H9 (cell line): ENCODE measurements at places on chromosomes 2 and 18.

GRCh38 chr18:55384551-55385275, 203.3 kb downstream of the TCF4 start:
- H3K4me3 ChIP-seq, result no peak overlapping the region
- no peak overlapping the region for H3K27ac ChIP-seq
- H3K36me3 ChIP-seq, result peaks cover 26% of the 10 kb centered on the region
- DNase-seq, result peak; percentile 54

GRCh38 chr18:64809801-64810200, 660.9 kb upstream of the LINC00305 start:
- H3K27me3 ChIP-seq, result no peaks in the 10 kb centered on the region
- no peaks in the 10 kb centered on the region for H3K4me1 ChIP-seq
- no peak overlapping the region for H3K27ac ChIP-seq

- no peak for DNase-seq
- H3K36me3 ChIP-seq, result no peaks in the 10 kb centered on the region
- no peaks in the 10 kb centered on the region for H3K27me3 ChIP-seq
- no peak overlapping the region for H3K27ac ChIP-seq
- peaks cover 4% of the 10 kb centered on the region; the same call in 1 of the 2 replicates for H3K4me1 ChIP-seq
- no peak overlapping the region for H3K4me3 ChIP-seq
These were observed 158.8 kb upstream of the SMIM21 start for GRCh38 chr18:75586130-75586889.

DNA sequence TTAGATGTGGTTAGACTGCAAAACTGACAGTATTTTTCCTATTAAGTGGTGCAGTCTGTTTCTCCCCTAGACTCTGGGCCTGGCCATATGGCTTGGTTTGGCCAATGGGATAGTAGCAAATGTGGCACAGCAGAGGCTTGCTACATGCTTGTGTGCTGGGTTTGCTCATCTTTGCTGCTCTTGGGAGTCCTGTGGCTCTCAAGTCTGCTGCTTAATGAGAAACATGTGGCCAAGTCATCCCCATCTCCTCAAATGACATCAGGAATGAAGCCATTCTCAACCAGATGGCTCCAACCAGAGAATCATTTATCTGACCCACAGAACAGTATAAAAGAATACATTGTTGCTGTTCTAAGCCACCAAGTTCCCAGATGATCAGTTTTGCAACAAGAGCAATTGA, 57.1 kb upstream of the PAX3 start:
- no peaks in the 10 kb centered on the region for H3K27me3 ChIP-seq
- H3K27ac ChIP-seq, result no peak overlapping the region
- H3K4me1 ChIP-seq, result no peaks in the 10 kb centered on the region
- no peaks in the 10 kb centered on the region; the same call in 2 of the 3 replicates for H3K36me3 ChIP-seq
- DNase-seq, result no peak

DNA sequence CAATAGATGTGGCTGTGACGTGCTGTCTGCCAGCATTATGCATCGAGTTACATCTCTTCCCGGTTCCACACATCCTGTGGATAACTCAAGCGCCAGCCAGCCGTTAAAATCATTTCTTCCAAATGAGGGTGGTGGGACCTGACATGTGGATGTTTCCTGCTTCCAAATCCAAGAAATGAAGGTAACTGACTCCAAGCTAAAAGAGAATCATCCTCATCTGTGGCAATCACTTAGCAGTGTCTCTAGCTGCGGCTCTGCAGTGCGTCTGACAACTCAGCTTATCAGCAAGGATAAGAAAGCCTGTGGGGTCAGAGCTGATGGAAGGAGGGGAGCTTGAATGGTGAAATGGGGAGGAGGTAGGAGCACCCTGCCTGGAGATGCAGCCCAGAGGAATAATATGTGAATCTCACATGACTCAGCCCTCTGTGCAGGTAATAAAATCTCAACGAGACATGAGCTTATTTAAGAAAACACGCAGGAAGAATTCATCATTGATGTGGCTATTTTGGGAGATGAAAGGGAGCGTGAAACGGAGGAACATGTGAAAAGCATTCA, 382.2 kb upstream of the TRIB2 start:
- no peak for DNase-seq
- H3K27me3 ChIP-seq, result no peaks in the 10 kb centered on the region
- H3K4me1 ChIP-seq, result no peaks in the 10 kb centered on the region
- H3K4me3 ChIP-seq, result no peak overlapping the region
- no peaks in the 10 kb centered on the region for H3K36me3 ChIP-seq

DNA sequence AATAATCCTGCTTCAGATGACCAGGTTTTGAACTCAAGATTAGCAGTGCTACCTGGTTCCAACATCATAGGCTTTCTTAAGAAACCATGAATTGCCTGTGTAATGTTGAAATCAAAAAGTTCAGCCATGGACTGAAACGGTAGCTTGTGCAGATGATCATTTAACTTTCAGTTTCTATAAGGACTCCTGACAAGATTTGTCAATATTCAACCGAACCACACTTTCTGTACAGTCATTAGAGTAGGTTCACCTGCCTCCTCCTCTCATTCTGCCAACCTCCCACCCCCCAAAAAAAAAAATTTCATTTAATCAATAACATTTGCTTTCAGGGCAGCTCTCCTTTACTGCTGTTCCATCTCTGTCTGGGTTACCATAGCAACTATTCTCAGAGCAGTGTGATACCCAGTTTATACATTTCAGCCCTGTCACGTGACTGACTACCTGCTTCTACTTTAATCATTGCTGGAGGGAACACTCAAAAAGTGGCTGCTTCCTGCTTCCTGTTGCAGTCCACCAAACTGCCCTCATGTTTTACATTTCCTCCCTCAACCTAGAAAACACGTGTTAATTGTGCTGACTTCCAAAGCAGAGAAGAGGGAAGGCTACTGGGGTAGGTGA, 275.5 kb downstream of the SS18 start:
- no peak overlapping the region for H3K27ac ChIP-seq
- H3K27me3 ChIP-seq, result no peaks in the 10 kb centered on the region
- DNase-seq, result no peak

DNA sequence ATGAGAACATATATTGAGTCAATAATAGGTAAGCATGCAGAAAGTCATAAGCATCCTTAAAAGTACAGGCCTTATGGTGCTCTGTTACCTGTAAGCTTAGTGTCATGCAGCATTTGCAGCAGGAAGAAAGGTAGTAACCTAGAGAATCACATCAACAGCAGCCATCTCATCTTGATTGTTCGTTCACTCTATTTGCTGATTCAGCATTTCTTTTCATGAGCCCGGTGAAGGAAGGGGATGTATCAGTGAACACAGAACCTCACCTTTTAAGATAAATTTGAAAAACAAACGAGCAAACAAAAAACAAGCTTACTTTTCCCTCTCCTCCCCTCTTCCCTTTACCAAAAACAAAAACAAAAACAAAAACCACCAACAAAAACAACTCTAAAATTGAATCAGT, 89.9 kb downstream of the MIB1 start:
- no peaks in the 10 kb centered on the region for H3K4me1 ChIP-seq
- no peaks in the 10 kb centered on the region for H3K27me3 ChIP-seq
- H3K4me3 ChIP-seq, result no peak overlapping the region
- no peak overlapping the region for H3K27ac ChIP-seq
- DNase-seq, result no peak

GRCh38 chr18:54247511-54248175, 21.7 kb upstream of the POLI start:
- H3K27ac ChIP-seq, result peak overlapping the region; percentile 96
- no peaks in the 10 kb centered on the region; the same call in 1 of the 2 replicates for H3K4me1 ChIP-seq

GRCh38 chr2:37843556-37843955, 81.5 kb upstream of the RMDN2 start:
- H3K27me3 ChIP-seq, result no peaks in the 10 kb centered on the region
- no peak overlapping the region for H3K27ac ChIP-seq
- H3K4me3 ChIP-seq, result no peak overlapping the region

GRCh38 chr2:74835831-74836674, 2.1 kb downstream of the HK2 start:
- peak overlapping the region; percentile 91 for H3K4me3 ChIP-seq
- no peak overlapping the region for H3K27ac ChIP-seq
- peaks cover 25% of the 10 kb centered on the region; the same call in 1 of the 2 replicates for H3K36me3 ChIP-seq
- peak; percentile 36 for DNase-seq
- H3K4me1 ChIP-seq, result peaks cover 16% of the 10 kb centered on the region
